ENCODE measurements at places on chromosomes 6 and 20.

DNA sequence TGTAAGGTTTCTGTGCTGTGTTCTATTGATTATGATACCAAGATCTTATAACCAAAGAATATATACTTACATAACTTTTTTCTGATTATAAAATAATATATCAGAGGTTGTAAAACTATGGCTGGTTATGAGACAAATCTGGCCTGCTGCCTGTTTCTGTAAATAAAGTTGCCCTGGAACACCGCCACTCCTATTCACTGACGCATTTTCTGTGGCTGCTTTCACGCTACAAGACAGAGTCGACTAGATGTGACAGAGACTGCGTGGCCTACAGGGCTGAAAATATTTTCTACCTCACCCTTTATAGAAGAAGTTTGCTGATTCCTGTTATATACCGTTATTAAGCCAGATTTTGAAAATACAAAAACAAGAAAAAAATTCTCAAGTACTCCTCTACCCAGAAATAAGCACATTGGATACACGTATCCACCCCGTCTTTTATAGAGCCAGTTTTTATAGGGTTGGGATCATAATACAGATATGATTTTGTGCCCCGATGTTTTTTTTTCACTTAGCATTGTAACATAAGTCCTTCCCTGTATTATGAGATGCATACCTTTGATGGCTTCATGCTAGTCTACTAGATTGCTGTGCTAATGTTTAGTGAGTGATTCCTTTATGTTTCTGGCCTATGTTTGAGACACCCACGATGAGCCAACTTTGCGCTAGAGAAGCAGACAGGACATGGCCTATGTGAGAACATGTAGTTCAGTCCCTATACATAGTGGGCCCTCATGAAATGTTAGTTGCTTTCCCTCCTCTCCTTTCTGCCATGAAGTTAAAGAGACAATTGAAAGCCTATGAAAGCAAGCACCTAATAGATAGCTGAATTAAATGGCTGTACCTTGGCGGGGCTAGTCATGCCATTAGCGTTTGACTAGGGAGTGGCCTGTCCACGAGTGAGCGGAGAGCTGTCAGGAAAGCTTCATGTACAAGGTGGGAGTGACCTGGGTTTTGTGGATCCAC is 98.1 kb upstream of the KCNK16 start:
- DNase-seq, result no peak

GRCh38 chr6:141851063-141851462 is 281.7 kb upstream of the GJE1 start:
- no peak for DNase-seq

DNA sequence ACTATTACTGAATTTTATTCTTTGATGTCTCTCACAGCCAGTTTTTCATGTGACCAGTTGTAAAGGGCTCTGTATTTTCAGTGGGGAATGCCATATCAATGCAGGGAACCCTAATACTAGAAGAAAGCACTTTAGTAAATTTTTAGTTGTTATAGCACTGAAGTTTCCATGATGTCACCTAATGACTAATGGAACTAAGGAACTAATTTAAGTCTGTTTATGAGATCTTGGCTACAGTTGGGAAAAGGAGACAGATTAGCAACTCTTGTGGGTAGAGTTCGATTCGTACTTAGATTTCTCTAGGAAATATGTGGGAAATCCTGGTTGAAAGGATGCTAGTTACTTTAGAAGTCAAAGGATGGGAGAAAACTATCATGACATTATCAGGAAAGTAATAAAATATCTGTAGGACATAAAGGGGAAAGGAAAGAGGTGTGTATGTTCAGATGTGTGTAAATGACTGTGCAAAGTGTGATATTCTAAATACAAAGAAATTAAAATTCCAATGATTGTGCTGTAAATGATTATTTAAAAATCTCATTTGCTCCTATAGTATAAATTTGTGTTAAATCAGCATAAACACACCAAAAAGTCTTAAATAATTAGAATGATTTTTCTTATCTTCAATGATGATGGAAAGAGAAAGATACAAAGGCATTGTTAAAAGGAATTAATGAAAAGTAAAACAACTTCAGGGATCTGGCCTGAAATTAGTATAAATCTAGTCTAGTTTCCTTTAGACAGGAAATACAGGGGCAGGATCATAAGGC is 103.4 kb downstream of the LRRC1 start:
- DNase-seq, result no peak

DNA sequence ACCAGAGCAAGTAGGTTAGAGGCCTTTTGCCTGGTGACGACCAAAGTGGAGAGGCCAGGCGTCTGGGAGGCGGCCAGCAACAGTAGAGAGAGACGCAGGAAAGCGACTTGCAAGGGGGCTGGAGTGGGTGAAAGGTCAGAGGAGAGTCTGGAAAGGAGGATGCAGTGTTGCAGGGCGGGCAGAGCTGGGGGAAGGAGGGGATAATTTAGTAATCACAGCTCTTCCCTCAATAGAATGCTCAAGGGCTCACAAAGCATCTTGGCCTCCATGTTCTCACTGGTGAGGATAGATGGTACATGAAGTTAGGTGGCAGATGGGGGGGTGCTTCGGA is 25.2 kb downstream of the TCF15 start:
- no peak for DNase-seq

GRCh38 chr6:87738000-87738399 is 36.0 kb upstream of the AKIRIN2 start:
- no peak for DNase-seq

DNA sequence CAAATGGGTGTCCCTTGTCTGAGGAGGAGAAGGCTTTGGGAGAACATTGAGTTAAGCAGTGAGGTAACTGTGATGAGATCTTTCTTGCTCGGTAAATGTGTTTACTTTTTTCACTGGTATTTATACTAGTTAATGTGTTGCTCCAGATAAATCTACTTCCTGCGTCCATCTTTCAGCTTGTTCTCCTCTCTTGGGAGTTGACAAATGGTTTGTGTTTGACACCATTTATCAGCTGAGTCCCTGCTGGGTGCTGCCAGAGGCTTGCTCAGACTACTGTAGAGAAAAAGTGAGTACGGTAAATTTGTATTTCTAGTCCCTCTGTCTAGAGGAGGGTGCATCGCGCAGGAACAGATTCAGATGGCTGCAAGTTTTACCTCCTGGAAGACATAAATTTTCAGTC is 8.3 kb upstream of the PRDM1 start:
- no peak for DNase-seq

DNA sequence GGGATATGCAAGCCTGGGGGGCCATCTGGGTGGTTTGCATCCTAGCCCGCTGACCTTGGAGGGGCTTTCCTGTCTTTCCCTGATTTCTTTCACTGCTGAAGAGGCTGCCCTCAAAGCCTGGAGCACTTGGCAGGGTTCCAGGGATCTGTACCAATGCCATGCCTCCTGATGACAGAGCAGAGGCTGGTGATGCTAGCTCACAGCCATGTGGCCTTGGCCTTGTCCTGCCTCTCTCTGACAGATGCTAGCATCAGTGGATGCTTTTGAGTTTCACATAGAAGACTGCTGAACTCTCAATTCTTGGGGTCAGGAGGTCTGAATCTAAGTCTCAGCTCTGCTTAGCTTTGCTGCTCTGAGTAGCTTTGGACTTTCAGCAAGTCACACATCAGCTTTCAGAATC is 21.9 kb upstream of the RREB1 start:
- DNase-seq, result no peak

DNA sequence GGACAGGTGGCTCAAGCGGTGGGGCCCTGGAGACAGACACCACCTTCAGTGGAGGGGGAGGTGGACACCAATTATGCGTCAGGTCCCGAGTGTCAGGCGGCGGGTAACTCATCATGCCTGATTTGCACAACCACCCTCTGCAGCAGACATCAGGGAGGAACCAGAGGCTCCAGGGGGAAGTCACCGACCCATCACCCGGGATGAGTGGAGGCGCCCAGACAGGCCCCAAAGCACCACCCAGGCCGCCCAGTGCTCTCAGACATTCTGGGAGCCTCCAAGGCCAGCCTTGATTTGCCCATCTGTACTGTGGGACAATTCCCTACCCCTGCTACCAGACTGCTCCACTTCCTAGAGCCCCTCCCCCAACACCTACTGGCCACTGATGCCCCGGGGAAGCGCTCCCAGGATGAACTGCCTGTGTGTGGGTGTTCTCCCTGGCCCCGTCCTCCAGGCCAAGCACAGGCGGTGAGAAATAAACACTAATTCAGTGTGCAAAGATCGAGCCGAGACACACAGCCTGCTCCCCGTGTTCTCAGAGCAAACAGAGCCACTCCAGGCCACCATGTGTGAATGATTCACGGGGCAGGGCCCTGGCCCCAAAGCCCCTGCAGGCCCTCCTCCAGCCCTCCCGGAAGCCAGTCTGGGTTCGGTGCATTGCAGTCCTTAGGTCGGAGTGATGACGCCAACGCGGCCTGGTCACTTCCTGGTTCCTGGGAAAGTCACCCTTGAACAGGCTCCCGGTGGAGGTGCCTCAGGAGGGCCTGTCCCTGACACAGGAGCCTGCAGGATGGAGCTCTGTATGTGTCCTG is 107.2 kb downstream of the ASXL1 start:
- no peak for DNase-seq

- no peak for DNase-seq
Observed at GRCh38 chr6:115882174-115882573, 178.5 kb downstream of the FRK start.

- no peak for DNase-seq
Observed at GRCh38 chr6:32382757-32383420, 11.2 kb upstream of the TSBP1 start.

DNA sequence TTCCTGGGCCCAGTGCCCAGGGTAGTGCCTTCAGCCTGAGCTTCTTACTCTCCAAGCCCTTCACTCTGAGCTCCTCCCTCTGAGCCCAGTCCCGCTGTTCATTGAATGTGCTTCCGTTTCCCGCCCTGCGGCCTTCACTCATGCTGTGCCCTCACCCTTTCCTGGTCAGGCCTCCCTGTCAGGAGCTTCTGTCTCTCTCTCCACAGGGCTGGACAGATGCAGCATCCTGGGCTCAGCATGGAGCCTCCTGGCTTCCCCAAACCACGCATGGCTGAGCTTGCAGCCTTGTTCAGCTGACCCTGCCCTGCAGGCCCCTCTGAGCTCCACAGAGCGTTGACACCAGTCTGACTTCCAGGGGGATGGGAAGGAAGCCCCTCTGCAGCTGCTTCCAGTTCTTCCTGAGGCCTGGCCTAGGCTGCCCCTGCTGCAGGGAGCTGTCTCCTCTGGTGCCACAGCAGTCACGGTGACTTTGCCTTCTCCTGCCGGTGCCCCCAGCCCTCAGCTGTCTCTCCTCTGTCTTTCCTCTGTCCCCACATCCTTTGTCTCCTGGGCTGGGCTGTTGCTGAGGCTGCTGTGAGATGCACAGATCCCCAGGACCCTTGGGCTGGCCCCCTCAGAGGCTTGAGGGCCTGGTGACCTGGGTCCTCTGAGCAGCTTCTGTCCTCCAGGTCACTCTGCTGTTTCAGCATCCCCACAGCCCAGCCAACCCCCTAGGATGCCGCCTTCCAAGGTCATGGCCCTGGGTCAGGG is 7.9 kb upstream of the MYT1 start:
- DNase-seq, result no peak

- DNase-seq, result no peak
Observed at GRCh38 chr6:85756982-85757381, 114.3 kb upstream of the SYNCRIP start.

GRCh38 chr20:1893721-1894470 is 1.3 kb upstream of the SIRPA start:
- no peak for DNase-seq

DNA sequence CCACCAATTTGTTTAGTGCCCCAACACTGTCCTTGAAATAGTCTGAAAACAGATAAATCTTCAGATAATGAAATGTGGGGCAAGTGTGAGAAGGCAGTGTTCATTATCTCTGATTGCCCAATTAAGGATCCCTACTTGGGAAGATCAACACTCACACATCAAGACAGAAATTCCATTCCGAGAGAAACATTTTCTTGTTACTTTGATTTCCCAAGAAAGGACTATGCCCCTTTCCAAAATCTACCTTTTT is 16.2 kb downstream of the HMGN4 start:
- no peak for DNase-seq

DNA sequence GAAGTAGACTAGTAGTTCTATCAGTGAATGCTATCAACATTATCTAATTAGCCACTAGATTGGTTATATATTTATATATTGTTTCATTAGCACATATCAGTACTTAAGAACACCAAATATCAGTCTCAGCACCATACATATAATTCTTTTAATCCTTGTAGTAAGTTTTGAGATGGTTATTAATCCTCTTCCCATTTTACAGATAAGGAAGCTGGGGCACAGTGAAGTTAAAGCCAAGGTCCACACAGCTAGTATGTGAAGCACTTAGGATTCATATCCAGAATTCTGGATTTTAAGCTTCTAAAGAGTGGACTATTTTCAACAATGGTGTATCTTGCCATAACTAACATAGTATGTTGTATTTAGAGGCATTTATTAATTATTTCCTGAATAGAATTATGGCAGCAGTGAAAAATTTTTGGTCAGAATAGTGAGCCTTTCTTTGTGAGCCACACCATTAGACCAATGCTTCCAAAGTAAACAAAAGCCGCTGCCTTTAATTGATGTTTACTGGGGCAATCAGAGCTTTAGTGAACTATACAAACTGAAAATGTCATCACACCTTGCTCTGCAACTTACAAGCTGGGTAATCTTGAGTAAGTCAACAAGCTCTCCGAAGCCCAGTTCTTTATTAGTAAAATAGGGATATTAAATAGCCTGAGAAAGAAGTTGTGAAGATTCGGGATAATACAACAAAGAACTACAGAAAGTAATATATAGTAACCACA is 41.9 kb upstream of the HBS1L start:
- no peak for DNase-seq

DNA sequence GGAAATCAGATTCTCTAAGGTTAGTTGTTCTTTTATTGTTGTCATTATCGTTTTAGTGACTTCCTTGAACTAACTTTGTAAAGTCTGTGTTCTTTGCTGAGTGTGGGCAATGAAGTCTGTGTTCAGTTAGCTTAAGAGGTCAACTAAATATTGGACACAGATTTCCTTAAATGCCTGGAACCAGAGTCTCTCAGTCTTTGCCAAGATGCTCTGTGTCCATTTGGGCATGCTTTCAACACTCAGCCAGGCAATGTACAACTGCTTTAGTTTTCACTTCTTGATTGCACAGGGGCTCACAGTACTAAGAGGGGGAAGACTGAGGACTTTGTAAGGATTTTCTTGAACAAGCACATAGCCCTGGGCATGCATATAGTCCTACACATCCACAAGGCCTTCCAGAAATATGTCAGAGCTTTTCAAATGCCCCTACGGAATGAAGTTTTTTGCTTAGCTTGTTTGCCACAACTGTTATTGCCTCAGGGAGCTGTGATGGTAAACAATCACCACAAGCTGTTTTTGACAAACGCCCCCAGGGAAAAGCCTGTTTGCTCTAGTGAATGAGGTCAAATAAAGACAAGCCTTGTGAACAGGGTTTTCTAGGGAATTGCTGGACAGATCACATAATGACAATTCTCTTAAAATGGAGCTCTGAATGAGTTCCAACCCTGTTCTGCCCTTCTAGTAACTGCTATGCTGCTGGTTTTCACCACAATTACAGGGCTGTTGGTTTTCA is 82.5 kb downstream of the B3GAT2 start:
- DNase-seq, result no peak
